ENCODE measurements at places on chromosomes 3 and 15. TPM values are rescaled to one million over a fixed set of nuclear protein-coding genes. Genes with fewer than 3 reads are reported as not detected.

OSTN gene
- 8.3 TPM for total RNA-seq

FAM98B gene
- 17.0 TPM for total RNA-seq

FBXO45 gene
- total RNA-seq = 7.1 TPM

TICRR gene
- 4.3 TPM for total RNA-seq

ARHGEF26 gene
- 12.0 TPM for total RNA-seq

PYGO1 gene
- total RNA-seq = 13.1 TPM

GHRL gene
- 3.6 TPM for total RNA-seq

FGF7 gene
- total RNA-seq = 18.9 TPM

FNDC3B gene
- total RNA-seq = 110 TPM

KBTBD12 gene
- 6.2 TPM for total RNA-seq

MRPL3 gene
- 120 TPM for total RNA-seq

FAM107A gene
- total RNA-seq = 4.3 TPM

STIMATE gene
- 20.0 TPM for total RNA-seq

PPP1R2 gene
- 88.6 TPM for total RNA-seq

TRH gene
- 0.35 TPM for total RNA-seq

SCN11A gene
- 1.5 TPM for total RNA-seq

KATNBL1 gene
- 56.8 TPM for total RNA-seq

CTSH gene
- total RNA-seq = 288 TPM

TLR9 gene
- not detected for total RNA-seq

GATA2 gene
- total RNA-seq = 45.6 TPM

SAXO2 gene
- 2.5 TPM for total RNA-seq

PEX11A gene
- 11.7 TPM for total RNA-seq

PKM gene
- total RNA-seq = 782 TPM

FANCD2OS gene
- not detected for total RNA-seq

BRK1 gene
- 123 TPM for total RNA-seq

ANKRD34C gene
- 0.12 TPM for total RNA-seq

ZNF502 gene
- 8.0 TPM for total RNA-seq

XCR1 gene
- total RNA-seq = 0.35 TPM
